SJSA1 (cell line): ENCODE measurements at places on chromosomes 7 and 10.

- DNase-seq, result no peak
These were observed 250.9 kb downstream of the PTEN start for GRCh38 chr10:88114368-88114767.

GRCh38 chr10:30536578-30536977 is 93.0 kb downstream of the LYZL2 start:
- no peak for DNase-seq

DNA sequence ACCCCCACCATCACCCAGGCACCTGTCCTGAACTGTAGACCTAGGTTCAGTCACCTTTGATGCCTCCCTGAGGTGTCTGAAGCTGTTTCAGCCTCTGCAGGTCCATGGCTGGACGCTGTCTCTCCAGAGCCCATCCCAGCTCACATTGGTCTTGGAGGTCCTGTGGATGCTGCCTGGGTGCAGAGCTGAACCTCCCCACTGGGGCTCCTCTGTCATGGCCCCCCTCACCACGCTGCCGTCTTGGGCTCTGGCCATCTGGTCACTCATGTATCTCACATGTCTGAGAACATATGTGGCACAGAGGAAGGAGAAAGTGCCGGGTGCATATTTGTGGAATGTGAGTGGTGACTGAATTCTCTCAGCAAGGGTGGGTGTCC is 108.9 kb downstream of the NKX6-2 start:
- DNase-seq, result peak; percentile 40

DNA sequence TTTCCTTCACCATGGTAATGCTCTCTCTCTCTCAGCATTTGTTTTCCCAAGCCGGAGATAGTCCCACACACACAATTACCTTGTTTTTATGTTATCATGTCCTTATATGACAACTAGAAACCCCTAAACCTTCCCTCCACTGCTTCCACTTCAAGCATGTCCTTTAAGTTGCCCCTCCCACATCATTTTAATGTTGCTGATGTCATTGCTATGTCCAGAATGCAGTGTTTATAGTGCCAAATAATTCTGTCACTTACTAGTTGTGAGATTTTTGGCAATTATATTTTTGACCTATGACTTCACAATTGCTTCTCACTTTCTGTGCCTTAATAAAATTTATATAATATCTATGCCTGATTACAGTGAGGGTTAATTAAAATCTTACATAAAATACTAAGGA is 645.9 kb downstream of the XPNPEP1 start:
- DNase-seq, result peak; percentile 29

DNA sequence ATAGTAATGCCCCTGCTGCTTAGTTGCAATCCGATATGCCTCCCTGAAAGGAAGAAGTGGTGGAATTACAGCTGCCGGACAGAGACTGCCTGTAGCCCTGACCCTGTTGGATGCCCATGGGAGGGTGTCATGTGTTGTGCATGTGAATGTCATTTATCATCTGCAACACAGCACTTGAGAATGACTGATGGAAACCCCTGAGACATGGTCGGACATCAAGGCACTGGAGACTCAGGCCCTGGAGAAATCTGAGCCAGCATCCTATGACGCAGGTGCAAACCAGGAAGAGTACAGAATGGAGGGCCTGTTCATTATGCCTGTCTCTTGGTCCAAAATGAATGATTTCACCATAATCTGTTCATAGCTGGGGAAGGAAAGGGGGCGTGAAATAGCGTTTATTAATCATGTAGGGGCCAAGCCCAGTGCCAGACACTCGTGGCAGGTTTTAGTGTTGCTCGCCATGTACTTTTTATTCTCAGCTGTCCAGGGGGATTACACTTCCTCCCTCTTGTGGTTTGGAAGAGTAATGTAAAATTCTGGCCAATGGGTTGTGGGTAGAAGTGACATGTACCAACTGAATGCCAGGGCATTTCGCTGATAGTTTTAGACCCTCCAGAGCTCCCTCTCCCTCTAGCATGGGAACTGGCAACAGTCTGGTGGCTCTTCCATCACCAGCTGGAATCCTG is 23.0 kb upstream of the LEP start:
- DNase-seq, result no peak

GRCh38 chr7:26101361-26102151 is 50.4 kb upstream of the NFE2L3 start:
- no peak for DNase-seq

- no peak for DNase-seq
These were observed at the start of gene AKR1B15 for GRCh38 chr7:134548877-134549276. TSS of gene AKR1B15 (plus strand) at chr7:134549110. CDS start at chr7:134564620, 15,510 bp downstream.

GRCh38 chr10:100357059-100357858 is 10.2 kb downstream of the SCD start:
- no peak for DNase-seq

GRCh38 chr10:51244748-51245490 is 170.6 kb downstream of the PRKG1 start:
- DNase-seq, result no peak

DNA sequence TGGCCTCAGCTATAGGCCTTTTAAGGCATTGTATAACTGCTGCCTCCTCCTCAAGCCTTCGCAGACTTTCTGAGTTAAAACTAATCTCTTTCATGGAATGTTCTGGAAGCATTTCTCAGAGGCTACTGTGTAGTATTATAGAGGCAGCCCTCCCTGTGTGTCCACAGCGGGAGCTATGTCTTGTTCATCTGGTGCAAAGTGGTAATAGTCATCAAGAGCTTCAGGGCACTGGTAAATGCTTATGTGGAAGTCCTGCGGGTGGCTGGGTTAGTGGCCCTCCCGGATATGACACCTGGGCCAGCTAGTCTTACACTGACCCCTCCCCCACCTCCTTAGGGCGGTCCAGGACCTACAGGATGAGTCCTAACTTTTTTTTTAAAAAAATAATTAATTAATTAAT is 2.2 kb upstream of the ABHD11 start:
- no peak for DNase-seq

DNA sequence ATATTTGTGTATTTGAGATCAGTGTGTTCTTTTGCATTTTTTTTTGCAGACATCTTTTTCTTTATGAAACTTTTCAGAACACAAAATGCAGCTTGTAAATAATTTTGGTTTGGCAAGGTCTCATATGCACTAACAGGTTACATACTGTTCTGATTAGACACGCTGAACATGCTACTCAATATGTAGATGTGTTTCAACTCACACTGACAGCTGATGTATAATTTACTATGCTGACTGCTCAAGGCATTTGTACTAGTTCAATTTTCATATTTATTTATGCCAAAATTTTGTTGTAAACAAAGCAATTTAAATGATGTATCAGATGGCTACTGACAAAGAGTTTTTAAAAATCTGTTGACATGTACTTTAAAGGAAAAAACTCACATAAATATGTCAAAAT is 123.8 kb downstream of the TFEC start:
- DNase-seq, result no peak

DNA sequence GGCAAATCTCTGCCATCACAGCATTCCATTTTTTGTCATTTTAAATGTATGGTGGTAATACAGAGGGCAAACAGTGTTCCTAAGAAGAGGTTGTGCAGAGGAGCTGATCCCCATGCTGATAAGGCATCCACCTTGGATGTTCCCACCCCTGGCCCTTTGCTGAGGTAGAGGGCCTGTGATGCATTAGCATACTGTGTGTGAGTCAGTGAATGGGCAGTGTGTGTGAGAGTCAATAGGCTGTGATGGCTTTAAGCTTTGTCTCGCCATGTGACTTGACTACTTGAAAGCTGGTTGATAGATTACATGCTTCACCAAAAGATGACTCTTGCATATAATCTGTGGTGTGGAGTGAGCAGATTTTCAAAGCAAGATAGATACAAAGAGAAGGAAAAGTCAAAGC is 81.3 kb downstream of the INSYN2A start:
- no peak for DNase-seq

DNA sequence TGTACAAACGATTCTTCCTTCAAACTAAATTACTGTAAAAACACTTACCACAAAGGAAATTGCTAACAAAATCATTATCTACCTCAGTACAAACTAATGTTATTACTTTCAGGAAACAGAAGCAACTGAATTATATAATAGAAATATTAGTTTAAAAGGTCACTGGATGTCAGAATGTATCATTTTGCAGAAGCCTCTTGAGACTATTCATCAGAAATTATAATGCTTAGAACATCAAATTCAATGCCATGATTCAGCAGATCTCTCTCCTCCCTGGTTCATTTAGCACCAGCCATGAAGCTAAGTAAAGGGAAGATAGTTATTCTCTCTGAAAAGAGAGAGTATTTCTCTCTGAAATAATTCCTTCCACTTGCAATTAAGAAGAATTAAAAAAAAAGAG is 223.3 kb downstream of the IMMP2L start:
- no peak for DNase-seq

DNA sequence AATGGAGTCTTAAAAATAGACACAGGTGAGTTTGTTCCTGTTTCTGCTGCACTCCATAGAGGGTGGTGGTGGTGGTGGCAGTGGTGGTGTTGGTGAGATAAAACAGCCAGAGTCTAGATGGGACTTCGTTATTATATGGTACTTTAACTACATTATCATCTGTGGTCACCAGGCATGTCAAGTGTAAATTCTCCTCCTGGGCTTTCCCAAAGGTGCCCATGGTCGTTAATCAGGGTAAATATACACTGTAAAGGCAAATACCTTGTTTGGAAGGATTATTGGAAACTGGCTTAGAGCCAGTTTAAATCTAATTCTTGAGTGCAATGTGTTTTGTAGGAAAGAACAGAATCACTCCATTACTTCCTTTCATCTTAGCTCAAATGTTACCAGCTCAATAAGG is 21.5 kb upstream of the COMMD3 start:
- DNase-seq, result no peak

GRCh38 chr7:106848851-106849442 is 16.1 kb upstream of the PIK3CG start:
- peak; percentile 83 for DNase-seq

DNA sequence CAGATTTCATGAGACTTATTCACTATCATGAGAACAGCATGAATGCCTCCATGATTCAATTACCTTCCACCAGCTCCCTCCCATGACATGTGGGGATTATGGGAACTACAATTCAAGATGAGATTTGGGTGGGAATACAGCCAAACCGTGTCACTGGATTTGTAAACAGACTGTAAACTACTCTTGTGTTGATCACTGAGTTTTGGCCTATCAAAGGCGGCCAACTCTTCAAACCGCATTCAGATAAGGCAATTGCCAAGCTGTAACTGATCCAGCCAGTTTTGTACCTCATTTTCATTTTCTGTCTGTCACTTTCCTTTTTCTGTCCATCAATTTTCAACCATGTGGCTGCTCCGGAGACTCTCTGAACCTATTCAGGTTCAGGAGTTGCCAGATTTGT is 27.2 kb upstream of the PAPSS2 start:
- DNase-seq, result no peak

DNA sequence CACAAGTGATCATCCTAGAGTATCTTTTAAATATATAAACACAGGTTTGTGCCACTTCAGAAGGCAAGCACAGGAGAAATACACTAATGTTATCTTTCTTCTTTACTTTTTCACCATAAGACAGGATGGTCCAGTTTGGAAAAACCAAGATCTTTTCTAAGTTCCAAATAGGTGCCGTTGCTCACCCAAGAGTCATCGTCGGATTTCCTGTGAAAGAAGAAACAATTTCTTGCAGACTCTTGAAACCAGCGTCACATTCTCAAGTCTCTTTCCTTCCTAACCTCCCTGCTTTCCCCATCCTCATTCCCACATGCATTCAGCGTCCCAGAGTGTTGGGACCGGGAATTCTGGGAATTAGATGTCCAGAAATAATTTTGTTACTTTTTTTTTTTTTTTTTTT is 42.8 kb upstream of the GSDME start:
- DNase-seq, result no peak

DNA sequence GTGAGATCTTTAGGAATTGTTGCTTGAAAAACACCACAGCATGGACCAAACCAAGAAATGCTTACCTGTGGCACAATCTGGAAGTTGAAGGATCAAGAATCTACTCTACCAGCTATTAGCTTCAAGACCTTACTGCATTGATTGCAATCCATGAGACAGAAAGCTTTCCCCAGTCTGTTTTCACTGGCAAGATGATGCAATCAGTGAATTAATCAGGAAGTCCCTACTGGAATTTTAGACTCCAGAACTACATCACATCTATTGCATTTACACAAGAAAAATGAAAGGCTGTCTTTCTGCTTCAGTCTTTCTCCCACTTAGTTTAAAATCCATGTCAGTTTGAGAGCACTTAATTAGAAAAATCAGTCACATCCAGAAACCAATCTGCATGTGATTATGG is 191.7 kb downstream of the TFEC start:
- DNase-seq, result no peak

GRCh38 chr10:92011560-92012214 is 88.1 kb downstream of the BTAF1 start:
- DNase-seq, result peak; percentile 36

DNA sequence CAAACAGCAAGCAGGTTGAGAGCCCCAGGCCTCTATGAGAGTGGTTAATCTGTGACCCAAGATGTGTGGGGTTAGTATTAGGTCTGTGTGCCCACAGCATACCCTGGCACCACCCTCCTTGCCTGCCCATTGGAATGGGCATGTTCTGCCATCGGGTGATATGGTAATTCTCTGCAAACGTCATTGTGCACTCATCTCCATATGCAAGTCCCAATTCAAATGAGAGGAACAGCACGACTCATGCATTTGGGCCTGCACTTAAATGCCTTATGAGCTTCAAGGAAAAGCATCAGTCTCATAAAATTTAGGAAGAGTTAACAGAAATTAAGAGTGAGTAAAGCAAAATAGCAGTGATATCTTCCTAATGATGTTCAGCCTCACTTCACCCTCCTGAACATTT is 133.9 kb upstream of the FGFR2 start:
- no peak for DNase-seq

DNA sequence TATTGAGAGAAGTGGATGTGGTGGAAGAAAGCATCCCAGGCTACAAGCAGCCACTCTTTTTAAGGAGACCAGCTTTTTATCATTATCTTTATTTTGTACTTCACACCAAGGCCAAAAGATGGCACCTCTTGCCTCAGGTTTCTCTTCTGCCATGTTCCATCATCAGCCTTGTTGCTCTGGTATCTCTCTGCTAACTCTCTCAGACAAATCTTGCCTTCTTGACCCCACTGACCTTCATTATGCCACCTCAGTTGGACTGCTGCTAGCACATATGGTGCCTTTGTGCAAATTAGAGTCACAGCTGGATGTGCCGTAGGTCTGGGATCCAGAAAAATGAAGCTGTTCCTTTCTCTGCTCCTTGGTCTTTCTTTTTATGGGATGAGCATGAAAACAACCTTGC is 47.1 kb upstream of the DYNC1I1 start:
- no peak for DNase-seq

DNA sequence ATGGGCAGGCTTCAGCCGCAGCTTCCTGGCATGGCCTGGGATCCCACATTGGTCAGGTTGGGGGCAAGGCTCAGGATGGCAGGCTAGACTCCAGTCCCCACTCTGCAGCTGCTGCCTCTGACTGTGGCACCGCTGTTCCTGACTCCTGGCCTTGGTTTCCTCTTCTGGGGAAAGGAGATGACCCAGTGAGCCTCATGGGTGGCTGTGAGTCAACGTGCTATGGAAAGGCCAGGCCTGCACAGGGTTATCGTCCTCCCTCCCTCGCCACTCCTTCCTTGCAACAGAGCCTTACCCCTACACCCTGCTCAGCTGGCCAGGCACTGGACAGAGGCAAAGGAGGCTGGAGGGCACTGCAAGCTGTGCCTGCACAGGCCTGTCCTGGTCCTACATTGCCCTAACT is 36.1 kb upstream of the CHST15 start:
- no peak for DNase-seq

- no peak for DNase-seq
These were observed 167.2 kb upstream of the HGF start for GRCh38 chr7:81937091-81937490.

GRCh38 chr7:52669031-52669430 is 366.4 kb upstream of the POM121L12 start:
- no peak for DNase-seq
